ENCODE measurements at places on chromosomes 7 and 10.

DNA sequence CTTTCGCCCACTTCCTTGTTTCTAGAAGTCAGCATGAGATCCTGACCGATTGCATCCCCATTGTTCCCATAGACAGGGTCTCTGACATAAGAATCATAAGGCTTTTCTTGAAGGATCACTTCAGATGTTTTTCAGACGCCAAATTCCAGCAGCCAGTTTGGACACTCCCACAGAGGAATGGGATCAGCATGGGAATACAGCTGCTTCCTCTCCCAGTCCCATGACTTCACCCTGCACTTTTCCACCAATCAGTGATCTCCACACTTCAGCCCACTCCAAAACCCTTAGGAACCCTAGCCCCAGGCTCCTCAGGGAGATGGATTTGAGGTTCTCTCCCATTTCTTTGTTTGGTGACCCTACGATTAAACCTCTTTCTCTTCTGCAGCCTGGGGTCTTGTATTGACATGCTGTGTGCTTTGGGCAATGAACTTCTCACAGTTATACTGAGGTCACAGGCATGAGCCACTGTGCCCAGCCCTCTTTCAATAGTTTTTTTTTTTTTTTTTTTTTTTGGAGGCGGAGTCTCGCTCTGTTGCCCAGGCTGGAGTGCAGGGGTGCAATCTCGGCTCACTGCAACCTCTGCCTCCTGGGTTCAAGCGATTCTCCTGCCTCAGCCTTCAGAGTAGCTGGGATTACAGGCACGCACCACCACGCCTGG lies 52.8 kb upstream of the CHST3 start:
- DNase-seq, result no peak

- no peak for DNase-seq
These were observed 5.5 kb upstream of the SPAG6 start for GRCh38 chr10:22339761-22340328.

DNA sequence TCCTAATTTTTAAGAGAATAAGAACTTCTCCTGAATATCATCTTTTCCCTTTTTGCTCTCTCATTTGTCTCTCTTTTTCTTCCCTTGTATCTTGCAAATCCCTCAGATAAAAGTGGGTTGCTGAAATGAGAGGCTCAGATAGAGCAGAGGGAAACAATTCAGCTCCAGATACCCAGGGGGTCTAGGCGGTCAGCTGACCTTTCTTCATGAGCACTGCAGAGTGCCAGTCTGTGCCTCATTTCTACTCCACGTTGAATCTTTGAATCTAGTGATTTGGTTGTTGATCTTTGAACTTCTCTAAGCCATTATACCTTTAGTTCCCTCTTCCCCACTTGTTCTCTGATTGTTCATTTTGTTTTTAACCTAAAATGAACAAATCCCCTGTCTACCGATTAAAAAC lies 572.6 kb downstream of the PTPRN2 start:
- DNase-seq, result no peak

DNA sequence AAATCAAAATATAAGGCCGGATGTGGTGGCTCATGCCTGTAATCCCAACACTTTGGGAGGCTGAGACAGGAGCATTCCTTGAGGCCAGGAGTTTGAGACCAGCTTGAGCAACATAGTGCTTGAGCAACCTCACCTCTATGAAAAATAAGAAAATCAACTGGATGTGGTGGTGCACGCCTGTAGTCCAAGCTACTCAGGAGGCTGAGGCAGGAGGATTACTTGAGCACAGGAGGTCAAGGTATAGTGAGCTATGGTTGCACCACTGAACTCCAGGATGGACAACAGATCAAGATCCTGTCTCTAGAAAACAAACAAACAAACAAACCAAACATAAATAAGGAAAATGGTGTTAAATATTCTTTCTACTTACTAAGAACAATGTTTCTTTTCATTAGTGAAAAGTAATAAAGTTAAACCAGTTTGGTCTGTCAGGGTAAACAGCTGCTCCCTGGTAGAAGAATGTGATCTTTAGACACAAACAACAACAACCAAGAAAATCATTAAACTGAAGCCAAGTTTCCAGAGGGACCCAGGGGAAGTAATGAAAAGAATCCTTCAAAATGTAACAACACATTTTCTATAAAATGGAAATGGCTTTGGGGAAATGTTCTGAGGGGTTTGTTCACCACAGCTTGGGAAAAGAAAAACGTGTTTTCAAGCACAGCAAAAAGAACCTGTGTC lies 17.5 kb upstream of the BAG3 start:
- DNase-seq, result no peak

Measured in stimulated activated CD4-positive, alpha-beta T cell treated with anti-CD3 and anti-CD28 coated beads, Interleukin-1b, Interleukin-23, amount 100 ng/mL, for 1 hour (primary cell).